ENCODE measurements at places on chromosomes 5 and 9.

DNA sequence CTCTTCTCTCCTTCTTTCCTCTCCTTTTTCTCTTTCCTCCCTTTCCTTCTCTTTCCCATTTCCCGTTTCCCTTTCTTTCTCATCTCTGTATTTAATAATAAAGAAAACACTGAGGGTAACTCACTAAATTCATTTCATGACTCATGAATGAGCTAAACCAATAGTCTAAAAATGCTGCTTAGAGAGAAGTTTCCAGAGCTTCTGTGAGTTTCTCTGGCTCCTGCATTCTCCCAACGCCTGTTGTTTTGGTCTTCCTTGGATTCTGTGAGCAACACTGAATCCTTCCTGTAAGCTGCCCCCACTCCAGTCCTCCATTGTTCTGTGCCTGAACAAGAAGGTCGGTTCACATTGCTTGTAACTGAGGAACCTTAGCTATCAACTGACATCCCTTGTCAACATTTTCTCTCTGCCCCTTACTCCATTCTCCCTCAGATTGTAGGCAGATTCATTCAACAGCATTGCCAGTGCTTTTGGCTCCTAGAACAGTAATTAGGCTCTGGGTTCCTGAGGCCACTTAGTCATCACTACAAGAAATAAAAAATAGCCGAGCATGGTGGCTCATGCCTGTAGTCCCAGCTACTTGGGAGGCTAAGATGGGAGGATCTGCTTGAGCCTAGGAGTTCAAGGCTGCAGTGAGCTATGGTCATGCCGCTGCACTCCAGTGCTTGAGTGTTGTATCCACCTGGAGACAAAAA lies 237.7 kb upstream of the KLF4 start:
- DNase-seq, result no peak

GRCh38 chr9:123445116-123445515 lies 89.1 kb downstream of the CRB2 start:
- no peak for DNase-seq

DNA sequence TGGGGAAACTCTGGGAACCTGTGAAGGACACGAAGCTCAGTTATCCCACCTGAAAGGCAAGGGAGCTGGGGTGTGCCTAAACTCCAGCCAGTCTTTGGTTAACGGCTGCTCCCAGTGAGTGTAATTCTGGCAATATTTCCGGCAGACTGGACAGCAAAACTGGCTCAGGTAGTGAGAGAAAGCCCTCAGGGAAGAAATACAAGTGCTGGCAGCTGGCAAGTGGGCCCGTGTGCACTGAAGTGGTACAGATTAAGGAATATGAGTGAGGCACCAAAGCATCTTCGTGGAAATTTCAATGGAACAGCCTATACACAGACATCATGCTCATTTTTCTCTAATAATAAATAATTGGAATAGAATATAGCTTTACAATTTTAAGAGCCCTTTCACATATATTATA lies 56.2 kb downstream of the ABHD17B start:
- DNase-seq, result no peak

- no peak for DNase-seq
These were observed 184.5 kb downstream of the CEMIP2 start for GRCh38 chr9:71583792-71584191.

- DNase-seq, result no peak
These were observed 127.1 kb downstream of the GOLPH3 start for GRCh38 chr5:32047056-32047455.

DNA sequence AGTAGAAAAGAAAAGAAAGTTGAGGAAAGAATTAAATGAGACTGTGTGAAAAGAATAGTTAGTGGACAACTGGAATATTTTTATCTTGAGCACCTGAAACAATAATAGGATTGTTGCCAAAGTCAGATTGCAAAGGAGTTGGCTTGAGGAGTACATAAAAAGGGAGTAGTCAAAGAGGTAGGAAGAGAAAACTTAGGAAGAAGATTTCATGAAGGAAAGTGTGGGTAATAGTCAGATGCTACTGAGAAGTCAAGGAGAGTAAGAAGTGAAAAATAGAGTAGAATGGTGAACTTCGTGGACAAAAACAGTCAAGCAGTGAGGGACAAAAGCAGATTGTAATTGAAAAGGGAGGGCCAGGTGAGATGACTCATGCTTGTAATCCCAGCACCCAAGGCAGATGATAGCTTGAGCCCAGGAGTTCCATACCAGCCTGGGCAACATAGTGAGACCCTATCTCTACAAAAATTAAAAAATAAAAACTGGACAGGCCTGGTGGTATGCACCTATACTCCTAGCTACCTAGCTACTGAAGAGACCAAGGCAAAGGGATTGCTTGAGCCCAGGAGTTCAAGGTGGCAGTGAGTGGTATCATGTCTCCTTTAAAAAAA lies 178.9 kb downstream of the NIPBL start:
- DNase-seq, result no peak

- DNase-seq, result no peak
These were observed 369.1 kb upstream of the SGCD start for GRCh38 chr5:155957884-155958283.

DNA sequence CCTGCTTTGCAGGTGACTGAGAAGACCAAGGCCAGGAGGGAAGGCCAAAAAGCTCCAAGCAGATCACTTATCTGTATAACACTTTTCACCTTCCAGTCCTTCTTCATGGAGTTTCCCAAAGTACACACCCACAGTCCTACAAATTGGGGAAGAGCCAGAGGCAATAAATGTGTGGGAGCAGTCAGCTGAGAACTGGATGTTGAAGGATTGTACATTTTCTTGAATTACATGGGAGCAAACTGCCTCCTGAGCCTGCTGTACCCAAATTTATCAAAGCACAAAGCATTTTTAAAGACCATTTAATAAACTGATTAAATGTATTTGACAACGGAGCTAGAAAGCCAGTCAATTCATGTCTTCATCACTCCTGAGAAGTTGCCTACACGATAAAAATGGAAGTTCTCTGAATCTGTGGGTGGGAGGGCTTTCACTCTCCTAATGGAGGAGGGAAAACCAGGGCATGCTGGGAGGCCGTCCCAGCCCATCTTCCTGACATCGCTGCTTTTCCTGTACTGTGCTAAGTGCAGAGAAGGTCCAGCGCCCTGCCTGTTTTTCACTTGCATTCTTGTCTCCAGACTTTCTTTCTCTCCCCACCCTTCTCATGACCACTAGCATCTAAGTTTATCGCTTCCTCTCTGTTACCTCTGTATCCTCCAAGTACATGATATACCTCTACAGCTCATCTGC lies 79.0 kb downstream of the KCNIP1 start:
- DNase-seq, result no peak

DNA sequence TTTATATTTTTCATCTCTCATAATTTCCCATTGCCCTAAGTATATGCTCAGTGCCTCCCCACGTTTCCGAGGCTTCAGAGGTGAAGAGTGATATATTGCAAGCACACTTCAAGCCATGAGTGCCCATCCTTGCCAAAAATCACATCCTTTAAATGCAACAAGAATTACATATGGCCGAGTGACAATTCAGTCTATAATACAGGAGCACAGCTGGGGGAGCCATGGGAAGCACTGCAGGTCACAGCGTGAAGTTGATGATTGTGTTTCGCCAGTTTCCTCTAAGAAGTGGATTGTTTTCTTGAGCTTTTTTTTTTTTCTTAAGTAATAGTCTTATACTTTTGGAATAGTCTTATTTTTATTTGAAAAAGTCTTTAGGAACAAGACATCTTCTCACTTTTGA lies 61.1 kb downstream of the MTRR start:
- DNase-seq, result no peak

DNA sequence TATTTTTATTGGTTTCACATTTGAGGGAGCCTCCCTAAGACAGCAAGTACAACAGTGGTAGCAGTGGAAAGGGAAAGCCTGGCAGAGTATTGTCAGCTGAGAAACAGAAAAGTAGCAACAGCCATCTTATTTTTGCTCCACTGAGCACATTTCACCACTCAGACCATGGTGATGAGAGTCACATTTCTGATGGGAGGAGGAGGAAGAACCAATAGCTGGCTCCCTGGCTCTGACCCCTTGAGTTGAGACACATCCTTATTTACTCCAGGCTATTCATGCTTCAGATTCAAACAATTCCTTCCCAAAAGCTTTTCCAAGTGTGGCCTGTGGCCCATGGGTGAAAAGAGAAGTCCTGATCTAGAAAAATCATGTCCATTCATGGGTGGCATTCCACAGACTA lies 236.3 kb downstream of the ARHGAP26 start:
- no peak for DNase-seq

Data from kidney (tissue), 22 donors.